Smooth muscle cell of bladder (primary cell): ENCODE measurements at places on chromosomes 13 and 19. TPM values are rescaled to one million over a fixed set of nuclear protein-coding genes. Genes with fewer than 3 reads are reported as not detected.

TLE6 gene
- 2.4 and 3.4 TPM in 2 replicates for total RNA-seq

S1PR2 gene
- total RNA-seq: 16.5 and 23.5 TPM in 2 replicates

ZNF177 gene
- 1.2 and 1.4 TPM in 2 replicates for total RNA-seq

S1PR4 gene
- total RNA-seq: not detected in 2 replicates

POP4 gene
- 71.0 and 77.8 TPM in 2 replicates for total RNA-seq

ICAM5 gene
- 1.3 TPM in 2 replicates for total RNA-seq

PRODH2 gene
- total RNA-seq: not detected in 2 replicates

BST2 gene
- total RNA-seq: 0.55 and 5.4 TPM in 2 replicates

FOXA3 gene
- not detected in 2 replicates for total RNA-seq

NLRP4 gene
- total RNA-seq: not detected in 2 replicates

HOMER3 gene
- 51.9 and 72.1 TPM in 2 replicates for total RNA-seq

SERP2 gene
- 7.1 and 8.0 TPM in 2 replicates for total RNA-seq

EHD2 gene
- total RNA-seq: 119 and 133 TPM in 2 replicates

MAMSTR gene
- 0.28 TPM in 2 replicates for total RNA-seq

ZNF430 gene
- 3.0 and 3.3 TPM in 2 replicates for total RNA-seq

INSL3 gene
- not detected in 2 replicates for total RNA-seq

PRR36 gene
- total RNA-seq: under 0.01 TPM in 1 of 2 replicates, not detected in the other

PINLYP gene
- 0.55 and 1.4 TPM in 2 replicates for total RNA-seq

CYP2S1 gene
- total RNA-seq: 10.3 and 17.8 TPM in 2 replicates

SLC46A3 gene
- 5.8 and 6.5 TPM in 2 replicates for total RNA-seq

CEACAM7 gene
- total RNA-seq: not detected in 2 replicates
